ENCODE measurements at places on chromosomes 4 and X. TPM values are rescaled to one million over a fixed set of nuclear protein-coding genes. Genes with fewer than 3 reads are reported as not detected.

DNA sequence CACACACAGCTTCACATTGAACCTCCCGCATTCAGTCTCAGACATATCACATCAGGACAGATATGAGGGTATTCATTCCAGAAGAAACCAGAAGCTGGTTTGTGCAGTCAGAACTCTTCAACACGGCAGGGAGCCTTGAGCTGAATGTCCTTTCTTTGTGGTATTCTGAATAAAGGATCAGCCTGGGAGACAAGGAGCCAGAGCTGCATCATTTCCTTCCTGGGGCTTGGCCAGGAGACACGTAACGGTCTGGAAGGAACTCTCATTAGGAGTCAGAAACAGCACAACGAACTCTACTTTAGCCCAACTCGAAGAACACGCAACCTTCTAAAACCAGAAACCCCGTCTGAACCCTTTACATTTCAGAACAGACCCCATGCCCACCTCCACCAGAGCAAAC is 46.4 kb downstream of the KDR start:
- H3K27ac ChIP-seq = peak overlapping the region; percentile 48
- no peaks in the 10 kb centered on the region for H3K36me3 ChIP-seq
- no peaks in the 10 kb centered on the region for H3K27me3 ChIP-seq
- DNase-seq = no peak
- H3K4me3 ChIP-seq = no peak overlapping the region
- peaks cover 10% of the 10 kb centered on the region for H3K4me1 ChIP-seq

DNA sequence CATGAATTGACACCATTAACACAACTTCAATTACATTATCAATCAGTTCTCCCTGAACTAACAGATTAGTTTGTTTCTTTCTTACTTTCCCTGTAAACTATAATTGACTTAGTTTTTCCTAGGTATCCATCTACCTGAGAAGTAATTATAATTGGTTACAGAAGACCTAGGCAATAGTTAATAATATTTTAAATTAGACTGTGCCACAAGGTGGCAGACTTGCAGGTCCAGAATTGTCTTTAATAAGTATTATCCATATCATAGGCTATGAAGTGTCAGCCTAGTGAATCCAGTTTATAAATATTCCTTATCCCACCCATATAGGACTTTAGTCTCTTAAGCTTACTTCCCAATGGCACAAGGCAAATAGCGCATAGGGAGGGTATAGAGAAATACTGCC is 48.9 kb upstream of the FAM47B start:
- H3K36me3 ChIP-seq = no peaks in the 10 kb centered on the region
- no peak overlapping the region for H3K27ac ChIP-seq
- no peak for DNase-seq
- no peaks in the 10 kb centered on the region for H3K27me3 ChIP-seq

Gene DDIT4L
- total RNA-seq = 4.7 TPM

GRCh38 chr4:84887824-84888223 is 78.7 kb downstream of the WDFY3 start:
- H3K27me3 ChIP-seq = no peaks in the 10 kb centered on the region
- peaks cover 3% of the 10 kb centered on the region for H3K4me1 ChIP-seq
- H3K36me3 ChIP-seq = peaks cover 10% of the 10 kb centered on the region

Gene SOWAHB
- 3.6 TPM for total RNA-seq

Measured in suprapubic skin (tissue), 4 donors.